ENCODE measurements at places on chromosomes 7 and 10.
A peak's percentile ranks its signal among the peaks of the same experiment; 100 is the strongest.

GRCh38 chr10:117609095-117609795 lies 66.7 kb downstream of the EMX2 start:
- DNase-seq: no peak

- DNase-seq: no peak
These were observed 101.0 kb downstream of the GSAP start for GRCh38 chr7:77315182-77315591.

GRCh38 chr10:122374859-122375678 lies 561 bp downstream of the PLEKHA1 start:
- peak; percentile 52 for DNase-seq

DNA sequence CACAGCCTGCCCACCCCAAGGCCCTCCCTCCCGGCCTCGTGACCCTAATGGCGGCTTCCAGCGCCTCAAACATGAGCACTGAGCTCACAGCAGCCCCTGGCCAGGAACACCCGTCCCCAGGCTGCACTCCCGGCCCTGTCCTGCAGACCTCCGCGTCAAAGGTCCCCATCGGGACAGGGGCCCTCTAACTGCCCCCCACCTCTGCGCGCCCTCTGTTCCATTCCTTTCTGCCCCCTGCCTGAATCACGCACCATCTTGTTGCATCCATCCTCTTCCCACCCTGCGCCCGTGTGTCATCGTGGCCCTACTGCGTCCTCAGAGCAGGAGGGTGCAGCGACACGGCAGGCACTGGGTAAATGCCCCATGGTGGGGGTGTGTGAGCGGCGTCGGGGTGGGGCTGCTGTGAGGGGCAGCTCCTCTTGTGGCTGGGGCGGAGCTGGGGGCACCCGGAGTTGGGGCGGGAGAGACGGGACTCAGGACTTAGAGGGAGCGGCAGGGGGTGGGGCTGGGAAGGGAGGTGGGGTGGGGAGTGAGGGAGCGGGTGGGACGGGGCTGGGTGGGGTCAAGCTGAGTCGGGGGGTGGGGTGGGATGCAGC lies 13.4 kb downstream of the SLC29A4 start:
- no peak for DNase-seq

DNA sequence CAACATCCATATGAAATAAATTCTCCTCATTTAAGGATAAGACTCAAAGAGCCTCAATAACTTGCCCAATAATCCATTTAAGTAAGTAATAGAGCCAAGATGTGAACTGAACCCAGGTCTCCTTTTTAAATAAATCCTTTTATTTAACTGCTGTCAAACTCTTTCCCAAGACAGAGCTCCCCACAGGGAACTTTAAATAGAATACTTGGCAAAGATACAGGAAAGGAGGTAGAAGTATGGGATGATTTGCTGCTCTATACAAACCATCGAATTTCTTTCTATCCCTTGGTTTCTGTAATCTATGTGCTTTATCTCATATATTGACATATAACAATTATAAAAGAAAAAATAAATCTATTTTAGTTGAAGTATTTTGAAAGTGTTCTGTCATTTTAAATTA lies 295.9 kb downstream of the CSTF2T start:
- no peak for DNase-seq

DNA sequence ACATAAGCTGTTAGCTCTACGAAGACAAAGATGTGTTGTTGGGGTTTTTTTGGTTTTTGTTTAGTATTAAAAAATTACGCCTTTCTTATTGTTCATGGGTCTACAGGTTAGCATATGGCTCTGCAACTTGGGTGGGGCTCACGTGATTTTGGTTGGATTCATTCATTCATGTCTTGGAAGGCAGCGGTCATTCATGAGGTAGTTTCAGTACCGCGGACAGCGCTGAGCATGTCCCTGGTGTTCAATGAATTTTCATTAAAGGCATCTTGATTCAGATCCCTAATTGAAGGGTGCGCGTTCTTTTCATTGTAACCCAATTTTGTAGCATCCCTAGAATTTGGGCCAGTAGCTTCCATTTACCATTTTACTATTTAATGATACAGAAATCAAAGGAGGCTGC lies 42.9 kb upstream of the TCERG1L start:
- no peak for DNase-seq

- no peak for DNase-seq
These were observed 46.8 kb downstream of the GNAI1 start for GRCh38 chr7:80181411-80181810.

DNA sequence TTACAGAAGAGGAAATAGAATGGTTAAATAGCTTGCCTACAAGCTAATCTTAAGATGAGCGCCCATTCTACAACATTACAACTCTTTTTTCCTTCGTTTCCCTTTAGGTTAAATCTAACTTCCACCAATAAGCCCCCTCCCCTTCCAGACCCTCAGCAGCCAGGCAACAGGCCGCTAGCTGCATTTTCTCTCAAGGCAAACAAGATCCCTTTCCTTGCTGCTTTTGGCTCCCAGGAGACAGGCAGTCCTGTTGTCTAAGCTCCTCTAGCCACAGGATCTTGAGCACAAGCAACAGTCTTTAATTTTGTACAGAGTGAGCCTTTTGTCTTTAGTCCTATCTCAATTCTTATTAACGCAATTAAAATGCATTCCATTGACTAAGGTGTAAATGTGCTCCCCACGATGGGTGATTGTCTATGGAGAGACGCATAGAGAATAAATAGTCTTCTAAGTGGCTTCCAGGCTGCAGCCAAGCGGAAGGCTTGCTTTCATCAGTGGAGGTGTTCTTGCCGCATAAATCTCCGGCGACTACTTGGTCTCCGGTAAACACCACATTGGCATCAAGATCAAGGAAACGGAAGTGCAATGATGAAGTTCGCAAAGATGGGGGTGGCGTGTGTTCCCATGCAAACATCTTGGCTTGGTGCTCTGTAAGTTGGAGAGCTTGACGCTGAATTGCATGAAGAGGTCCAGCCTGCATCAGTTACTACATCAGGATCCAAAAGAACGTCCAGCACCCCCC lies 181.9 kb upstream of the LYZL2 start:
- no peak for DNase-seq

DNA sequence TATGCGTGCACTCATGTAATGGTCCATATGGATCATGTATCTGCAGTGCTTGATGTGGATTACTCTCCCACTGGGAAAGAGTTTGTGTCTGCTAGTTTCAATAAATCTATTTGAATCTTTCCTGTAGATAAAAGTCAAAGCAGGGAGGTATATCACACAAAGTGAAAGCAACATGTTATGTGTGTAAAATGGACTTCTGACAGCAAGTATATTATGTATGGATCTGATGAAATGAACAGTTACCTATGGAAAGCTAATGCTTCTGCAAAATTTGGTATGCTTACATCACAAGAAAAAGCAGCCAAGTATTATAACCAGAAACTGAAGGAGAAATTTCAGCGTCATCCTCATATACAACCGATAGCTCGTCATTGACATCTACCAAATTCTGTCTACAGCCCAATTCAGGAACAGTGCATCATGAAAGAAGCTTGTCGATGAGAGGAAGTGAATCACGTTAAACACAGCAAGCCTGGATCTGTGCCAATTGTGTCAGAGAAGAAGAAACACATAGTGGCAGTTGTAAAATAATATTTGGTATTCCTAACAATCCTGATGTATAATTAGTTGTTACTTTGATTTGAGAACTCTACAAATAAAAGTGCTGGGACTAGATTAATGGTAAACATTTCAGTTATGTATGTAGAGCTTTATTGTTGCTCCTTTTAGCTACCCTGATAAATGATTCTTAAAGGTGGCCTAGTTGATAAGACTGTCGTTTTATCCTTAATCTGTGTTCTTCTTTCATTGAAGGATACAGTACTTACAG lies 14.2 kb upstream of the SYPL1 start:
- peak; percentile 11 for DNase-seq

DNA sequence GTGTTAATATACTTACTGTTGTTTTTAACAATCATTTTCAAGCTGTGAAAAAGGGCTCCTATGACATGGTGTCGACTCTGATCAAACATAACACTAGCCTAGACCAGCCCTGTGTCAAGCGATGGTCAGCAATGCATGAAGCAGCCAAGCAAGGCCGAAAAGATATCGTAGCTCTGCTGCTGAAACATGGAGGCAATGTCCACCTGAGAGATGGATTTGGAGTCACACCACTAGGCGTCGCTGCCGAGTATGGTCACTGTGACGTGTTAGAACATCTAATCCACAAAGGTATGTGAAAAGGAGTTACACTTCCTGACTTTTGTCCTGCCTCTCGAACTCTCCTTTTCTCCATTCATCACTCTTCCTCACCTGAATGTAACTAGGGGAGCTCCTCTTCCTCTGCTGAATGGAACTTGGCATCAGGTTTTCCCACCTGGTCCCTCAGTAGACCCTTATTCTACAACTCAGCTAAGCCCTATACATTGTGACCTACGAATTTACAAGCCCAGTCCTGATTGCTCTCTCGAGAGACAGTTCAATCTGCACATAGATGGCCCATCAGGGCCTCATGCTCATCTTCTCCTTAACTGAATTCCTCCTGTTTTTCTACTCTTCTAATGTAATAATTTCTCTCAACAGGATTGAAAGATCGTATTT lies 23.0 kb downstream of the ASB15 start:
- peak; percentile 46 for DNase-seq

GRCh38 chr7:152076324-152076821 lies 50.9 kb downstream of the GALNT11 start:
- DNase-seq: no peak

GRCh38 chr7:158351051-158351450 lies 236.6 kb downstream of the PTPRN2 start:
- no peak for DNase-seq

GRCh38 chr10:89278034-89278535 lies 23.8 kb upstream of the IFIT2 start:
- DNase-seq: no peak

DNA sequence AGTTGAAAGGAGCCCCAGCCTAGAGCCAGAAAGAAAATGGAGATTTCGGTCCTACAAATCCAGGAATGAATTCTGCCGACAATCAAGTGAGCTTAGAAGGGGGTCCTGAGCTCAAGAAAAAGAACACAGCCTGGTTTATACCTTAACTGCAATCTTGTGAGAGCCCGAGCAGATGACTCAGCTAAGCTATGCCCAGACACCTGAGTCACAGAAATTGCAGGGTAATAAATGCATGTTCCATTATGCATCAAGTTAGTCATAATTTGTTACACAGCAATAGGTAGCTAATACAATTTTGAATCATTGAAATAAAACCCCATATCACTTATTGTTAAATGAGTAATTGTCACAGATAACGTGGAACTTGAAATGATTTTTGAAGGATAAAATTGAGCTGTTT lies 111.8 kb upstream of the FOXP2 start:
- no peak for DNase-seq

DNA sequence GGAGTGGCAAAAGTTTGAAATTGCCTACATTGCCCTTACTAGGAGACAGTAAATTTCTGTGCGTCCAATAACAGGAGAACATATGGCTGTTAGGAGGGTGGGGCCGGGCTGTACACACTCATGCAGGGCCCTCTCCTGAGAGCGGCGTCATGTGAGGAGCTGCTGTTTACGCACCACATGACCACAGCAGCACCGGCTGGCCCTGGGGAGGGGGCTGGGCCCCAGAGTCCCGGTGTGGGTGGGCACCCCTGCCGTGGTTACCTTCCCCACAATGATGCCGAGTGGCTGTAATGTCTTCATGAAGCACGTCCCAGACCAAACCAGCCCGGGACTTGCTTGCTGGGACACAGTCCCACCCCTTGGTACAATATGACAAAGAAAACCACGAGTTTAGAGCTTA lies 308.7 kb downstream of the DNAJB6 start:
- no peak for DNase-seq

- DNase-seq: no peak
These were observed 103.0 kb downstream of the MTERF1 start for GRCh38 chr7:91777522-91777921.

DNA sequence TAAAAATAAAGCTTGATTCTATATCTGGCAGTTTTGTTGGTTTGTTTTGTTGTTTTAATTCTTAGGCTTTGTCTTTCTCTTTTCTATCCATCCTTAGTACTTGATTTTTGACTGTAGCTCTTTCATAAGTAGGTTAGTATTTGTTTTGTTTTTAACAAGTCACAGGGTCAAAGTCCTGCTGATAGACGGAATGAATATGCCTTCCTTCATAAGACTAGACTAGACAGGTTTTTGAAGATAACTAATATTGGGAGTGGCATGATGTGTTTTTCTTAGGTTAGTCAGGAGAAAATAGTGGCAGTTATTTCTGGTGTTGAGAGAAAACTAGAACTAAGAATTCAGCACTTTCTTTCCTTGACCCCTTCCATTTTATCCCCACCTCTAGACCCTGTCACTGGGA lies 50.4 kb downstream of the CASD1 start:
- no peak for DNase-seq

DNA sequence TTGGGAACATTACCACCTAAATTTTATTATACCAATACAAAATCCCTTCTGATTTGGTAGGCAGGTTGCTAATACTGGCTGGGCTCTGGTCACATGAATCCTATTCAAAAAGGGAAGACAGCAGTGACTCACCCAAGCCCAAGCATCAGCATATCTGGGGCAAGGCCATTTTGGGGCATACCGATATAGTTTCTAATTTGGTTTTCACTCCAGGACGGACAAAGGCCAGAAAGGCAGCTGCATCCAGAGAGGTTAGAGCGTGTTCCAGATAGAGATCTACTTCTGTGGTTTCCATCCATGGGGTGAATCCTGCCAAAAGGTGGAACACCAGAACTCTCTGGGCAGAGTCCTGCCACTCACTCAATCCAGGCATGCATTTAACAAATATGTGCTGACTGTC lies 335.8 kb downstream of the ELMO1 start:
- no peak for DNase-seq

DNA sequence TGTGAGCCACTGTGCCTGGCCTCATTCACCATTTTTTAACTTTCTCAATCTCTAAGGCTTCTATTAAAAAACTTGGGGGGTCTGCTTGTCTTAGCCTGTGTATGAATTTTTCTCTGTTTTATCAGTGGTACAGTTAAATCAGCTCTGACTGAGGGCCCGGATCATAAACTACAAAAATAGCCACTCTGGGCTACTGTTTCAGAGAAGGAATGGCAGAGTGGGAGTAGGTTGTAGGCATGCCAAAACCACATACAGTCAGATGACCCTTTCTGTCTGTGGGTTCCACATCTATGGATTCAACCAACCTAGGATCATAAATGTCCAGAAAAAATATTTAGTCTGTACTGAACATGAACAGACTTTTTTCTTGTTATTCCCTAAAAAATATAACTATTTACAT lies 21.3 kb downstream of the TBC1D12 start:
- no peak for DNase-seq

DNA sequence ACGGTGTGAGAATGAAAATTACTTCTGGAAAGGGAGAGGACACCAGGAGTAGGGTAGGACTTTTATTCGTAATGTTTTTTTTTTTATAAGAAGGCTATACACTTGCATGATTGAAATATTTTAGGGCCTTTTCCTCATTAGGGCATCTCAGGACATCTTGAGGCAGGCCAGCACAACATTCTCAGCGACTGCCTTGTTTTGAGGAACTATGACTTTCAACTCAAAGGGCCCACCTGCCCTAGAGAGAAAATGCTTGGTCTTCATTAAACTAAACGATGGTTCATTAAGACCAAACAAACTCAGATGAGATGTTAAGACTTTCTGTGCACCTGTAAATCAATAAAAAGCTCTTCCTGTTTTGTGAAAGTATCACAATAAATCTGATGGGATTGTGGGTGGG lies 11.3 kb downstream of the NOD1 start:
- DNase-seq: no peak

GRCh38 chr10:103719036-103719435 lies 136.3 kb downstream of the SH3PXD2A start:
- no peak for DNase-seq

Measured in activated CD4-positive, alpha-beta T cell treated with anti-CD3 and anti-CD28 coated beads for 24 hours (primary cell).